ENCODE measurements at places on chromosomes 1 and 21.
A peak's percentile ranks its signal among the peaks of the same experiment; 100 is the strongest.

- no peak for DNase-seq
Observed at GRCh38 chr1:53500204-53501064, 41.2 kb downstream of the DMRTB1 start.

- DNase-seq = no peak
Observed at GRCh38 chr1:171256940-171257606, 8.8 kb downstream of the FMO1 start.

DNA sequence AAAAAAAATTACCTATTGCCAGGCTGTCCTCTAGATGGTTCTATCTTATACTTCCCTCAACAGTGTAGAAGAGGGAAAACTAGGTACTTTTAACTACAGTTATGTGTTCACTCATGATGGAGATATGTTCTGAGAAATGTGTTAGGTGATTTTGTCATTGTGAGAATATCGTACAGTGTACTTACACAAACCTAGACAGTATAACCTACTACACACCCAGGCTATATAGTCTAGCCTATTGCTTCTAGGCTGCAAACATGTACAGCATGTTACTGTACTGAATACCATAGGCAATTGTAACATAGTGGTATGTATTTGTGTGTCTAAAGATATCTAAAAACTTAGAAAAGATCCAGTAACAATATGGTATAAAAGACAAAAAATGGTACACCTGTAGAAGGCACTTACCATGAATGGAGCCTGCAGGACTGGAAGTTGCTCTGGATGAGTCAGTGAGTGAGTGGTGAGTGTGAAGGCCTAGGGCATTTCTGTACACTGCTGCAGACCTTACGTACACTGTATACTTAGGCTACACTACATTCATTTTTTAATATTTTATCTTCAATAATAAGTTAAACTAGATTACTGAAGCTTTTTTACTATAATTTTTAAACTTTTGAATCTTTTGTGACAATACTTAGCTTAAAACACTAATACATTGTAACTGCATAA is 13.2 kb downstream of the MGST3 start:
- no peak for DNase-seq

GRCh38 chr1:27402349-27402754 is 9.9 kb downstream of the GPR3 start:
- no peak for DNase-seq

DNA sequence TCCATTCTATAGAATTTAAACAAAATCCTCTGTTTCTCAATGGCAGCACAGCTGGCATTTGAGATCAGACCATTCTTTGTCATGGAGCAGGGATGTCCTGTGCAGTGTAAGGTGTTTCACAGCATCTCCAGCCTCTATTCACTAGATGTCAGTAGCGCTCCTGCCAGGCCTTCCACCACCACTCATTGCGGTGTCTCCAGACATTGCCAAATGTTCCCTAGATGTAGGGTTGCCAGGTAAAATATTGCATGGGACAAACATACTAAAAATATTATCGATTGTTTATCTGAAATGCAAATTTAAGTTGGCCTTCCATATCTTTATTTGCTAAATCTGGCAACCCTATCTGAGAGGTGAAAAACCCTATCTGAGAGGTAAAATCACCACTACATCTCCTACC is 11.7 kb downstream of the ITLN2 start:
- no peak for DNase-seq

DNA sequence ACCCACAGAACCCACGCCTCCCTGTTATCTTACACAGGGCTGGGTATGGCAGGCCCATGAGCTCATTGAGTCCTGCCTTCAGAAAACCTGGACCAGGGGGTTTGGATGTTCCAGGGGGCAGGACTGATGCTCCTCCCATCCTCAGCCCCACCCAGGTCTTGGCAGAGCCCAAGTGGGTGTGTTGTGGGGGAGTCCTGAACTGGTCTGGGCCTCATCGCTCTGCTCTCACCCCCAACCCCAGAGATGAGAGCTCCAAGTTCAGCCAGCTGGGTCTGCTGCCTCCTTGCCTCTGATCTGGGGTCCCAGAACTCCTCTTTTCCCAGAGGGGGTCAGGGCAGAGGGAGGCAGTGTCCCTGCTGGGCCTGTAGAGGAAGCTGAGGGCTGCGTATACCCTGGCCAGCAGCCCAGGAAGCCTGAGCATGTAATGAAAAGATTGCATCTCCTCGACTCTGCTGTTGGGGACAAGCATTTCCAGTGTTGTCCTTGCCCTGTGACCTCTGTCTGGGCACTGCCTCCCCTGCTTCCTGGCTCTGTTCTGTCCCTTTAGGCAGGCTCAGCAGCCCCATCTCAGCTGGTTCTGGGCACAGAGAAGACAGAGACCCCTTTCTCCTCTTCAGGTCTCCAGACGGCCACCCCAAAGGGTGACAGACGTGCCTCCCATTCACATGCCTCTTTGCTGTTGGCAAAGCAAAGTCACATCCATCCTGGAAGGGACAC is 54.7 kb upstream of the EPS8L3 start:
- no peak for DNase-seq

GRCh38 chr21:45209046-45209445 is 78.6 kb downstream of the POFUT2 start:
- no peak for DNase-seq

DNA sequence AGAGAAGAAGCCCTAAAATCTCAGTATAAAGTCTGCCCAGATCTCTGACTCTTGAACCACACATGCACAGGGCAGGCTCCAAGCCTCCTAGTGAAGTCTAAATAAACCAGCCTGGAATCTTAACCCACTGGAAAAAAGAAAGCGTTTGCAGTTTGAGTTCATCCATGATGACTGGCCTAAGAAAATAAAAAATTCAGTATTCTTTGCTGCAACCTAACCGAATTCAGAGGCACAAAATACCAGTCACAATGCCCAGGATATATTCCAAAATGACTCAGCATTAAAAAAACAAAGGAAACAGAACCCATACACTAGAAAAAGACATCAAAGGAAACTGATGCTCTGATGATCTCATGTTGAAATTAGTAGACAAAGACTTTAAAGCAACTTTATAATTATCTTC is 269.2 kb downstream of the SDCCAG8 start:
- no peak for DNase-seq

GRCh38 chr1:33895396-33895795 is 31.5 kb downstream of the HMGB4 start:
- no peak for DNase-seq

DNA sequence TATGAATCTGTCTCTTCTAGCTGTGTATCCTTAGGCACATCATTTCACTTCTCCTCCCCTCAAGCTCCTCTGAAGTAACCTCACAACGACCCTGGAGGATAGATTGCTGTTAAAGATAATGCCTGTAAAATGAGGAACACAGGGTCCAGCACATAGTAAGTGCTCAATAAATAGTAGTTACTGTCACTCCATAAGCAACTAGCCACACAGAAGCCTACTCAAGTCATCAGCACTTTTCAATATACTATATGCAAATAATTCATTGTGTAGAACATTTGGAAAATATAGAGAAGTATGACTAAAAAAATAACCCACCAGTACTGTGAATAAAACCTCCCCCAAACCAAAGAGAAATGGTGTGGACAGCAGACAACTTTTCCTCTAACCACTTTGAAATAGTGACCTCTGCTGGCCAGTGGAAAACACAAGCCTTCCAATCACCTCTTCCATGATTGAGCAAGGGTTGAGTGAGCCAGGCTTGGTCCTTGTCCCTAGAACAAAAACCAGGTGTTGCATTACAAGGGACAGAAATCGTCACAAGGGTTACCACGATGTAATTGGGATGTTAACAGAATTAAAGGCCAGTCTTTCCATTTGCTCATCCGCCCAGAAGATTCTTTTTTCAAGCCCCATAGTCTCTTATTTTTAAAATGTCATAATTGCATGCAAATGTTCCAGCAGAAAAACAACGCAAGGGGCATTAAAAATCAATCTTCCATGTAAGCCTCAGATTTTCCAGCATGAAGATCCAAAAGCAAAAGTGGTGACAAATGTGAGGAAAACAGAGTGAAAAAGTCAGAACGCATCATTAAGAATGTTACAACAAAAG is 15.7 kb upstream of the GLIS1 start:
- peak; percentile 23 for DNase-seq

DNA sequence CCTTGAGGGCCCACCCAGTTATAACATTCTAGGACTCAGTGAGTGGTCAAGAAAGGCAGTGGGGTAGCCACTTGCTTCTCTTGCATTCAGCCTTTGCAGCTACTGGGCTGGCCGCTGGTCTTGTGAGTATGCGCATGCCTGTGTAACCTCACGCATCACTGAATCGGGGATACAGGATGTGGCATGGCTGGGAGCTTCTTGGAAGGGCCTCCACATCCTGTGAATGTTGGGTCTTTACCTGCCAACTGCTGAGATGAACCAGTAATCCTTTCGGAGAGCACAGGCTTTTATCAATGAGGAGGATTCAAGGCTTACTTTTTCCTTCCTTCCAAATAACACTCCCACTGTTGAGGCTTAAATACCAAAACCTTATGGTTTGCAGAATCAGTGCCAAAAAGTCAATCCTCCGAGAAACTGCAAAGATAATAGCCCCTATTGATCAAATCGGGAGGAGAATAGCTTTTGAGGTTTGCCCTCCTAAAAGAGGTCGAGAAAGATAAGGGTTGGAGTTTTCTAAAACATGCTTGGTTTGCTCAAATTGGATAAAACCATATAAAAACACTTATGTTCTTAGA is 198.9 kb upstream of the UBE2U start:
- no peak for DNase-seq

DNA sequence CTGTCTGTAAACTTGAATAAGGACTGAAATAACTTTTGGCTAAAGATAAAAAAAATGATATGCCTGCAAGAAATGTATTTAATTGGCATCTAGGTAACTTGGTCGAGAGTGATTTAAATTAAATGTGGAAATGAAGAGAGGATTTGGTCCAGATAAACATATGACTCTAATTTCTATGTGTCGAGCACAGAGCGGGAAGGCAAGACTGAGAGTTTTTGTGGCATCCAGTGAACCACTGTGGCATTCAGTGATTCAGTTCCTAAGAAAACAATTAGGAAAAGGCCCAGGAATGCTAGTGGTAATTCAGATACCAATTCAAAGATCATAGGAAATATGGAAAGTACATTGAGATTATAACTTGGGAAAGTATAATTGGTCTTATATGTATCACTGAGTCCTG is 39.6 kb downstream of the PDE4B start:
- no peak for DNase-seq

- DNase-seq = no peak
Observed at GRCh38 chr1:2312515-2313301, 78.6 kb downstream of the MORN1 start.

- no peak for DNase-seq
Observed at GRCh38 chr1:58392083-58392482, 154.4 kb downstream of the OMA1 start.

- DNase-seq = no peak
Observed at GRCh38 chr1:47569681-47570470, 132.0 kb downstream of the FOXD2 start.

- no peak for DNase-seq
Observed at GRCh38 chr1:35285771-35286606, 17.5 kb downstream of the ZMYM4 start.

DNA sequence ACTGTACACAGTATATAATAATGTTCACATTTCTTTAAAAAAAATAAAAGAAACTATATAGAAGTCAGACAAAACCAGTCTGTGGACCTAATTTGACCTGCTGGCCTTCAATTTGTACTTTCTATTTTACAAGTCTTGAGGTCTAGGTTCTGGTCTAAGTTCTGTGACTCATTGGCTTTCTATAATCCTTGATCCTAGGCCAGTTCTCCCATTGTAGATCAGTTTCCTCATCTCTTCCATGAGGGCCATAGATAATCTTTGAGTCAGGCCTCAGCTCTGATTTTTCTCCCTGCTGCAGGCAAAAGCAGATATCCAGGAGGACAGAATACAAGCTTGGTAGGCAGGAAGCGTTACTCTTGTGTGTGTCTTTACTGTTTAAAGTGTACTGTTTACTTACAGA is 603.7 kb upstream of the CAMK1G start:
- no peak for DNase-seq

DNA sequence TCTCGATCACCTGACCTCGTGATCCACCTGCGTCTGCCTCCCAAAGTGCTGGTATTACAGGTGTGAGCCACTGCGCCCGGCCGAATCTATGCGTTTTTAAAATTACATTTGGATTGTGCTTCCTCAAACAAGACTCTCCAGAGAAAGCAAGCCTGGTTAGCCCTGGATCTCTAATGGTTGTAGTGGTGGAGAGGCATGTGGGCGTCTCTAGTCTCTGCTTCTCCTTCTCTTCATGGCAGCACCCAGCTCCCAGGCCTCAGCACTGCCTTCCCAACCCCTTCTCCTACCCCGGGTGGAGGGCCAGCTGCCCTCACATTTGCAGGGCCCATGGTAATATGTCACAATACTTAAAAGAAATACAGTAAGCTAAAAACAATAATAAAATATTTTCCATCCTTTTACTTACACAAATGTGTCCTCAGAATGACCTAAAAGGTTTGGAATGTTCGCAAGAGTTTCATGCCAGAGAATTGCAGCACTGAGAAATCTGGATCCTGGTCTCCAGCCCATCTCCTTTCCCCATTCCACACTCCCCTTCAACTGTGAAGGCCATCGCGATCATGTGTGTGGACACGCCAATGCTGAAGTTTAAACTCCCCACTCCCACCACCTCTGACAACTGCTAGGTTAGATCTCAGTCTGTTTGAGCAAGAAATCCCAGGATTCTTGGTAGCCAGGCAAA is 7.0 kb downstream of the OR14I1 start:
- DNase-seq = no peak

GRCh38 chr1:165376041-165376810 is 19.7 kb upstream of the LMX1A start:
- DNase-seq = no peak

- DNase-seq = no peak
Observed at GRCh38 chr1:25556791-25557476, 13.5 kb downstream of the LDLRAP1 start.

GRCh38 chr1:206455289-206455665 is 15.0 kb upstream of the IKBKE start:
- no peak for DNase-seq

- DNase-seq = no peak
Observed at GRCh38 chr1:228378873-228379460, 27.7 kb downstream of the TRIM11 start.

- DNase-seq = no peak
Observed at GRCh38 chr1:30190511-30191153, 532.8 kb downstream of the MATN1 start.

- no peak for DNase-seq
Observed at GRCh38 chr1:86289161-86289560, 107.0 kb downstream of the ODF2L start.

GRCh38 chr1:7268983-7269382 is 483.7 kb downstream of the CAMTA1 start:
- no peak for DNase-seq

DNA sequence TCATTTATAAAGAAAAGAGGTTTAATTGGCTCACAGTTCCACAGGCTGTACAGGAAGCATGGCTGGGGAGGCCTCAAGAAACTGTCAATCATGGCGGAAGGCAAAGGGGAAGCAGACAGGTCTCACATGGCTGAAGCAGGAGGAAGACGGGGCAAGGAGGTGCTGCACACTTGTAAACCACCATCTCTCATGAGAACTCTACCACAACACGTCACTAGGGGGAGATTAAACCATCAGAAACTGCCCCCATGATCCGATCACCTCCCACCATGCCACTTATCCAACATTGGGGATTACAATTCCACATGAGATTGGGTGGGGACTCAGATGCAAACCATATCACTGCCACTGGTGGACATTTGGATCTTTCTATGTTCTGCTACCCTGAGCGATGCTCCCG is 351.4 kb downstream of the NPHP4 start:
- no peak for DNase-seq
